Eye (tissue), 1 donor: ENCODE measurements at places on chromosomes 4 and X.

GRCh38 chrX:43716696-43717095 lies 60.6 kb downstream of the MAOA start:
- DNase-seq: no peak

GRCh38 chrX:13387666-13388494 lies 68.0 kb upstream of the ATXN3L start:
- DNase-seq: peak; percentile 61

DNA sequence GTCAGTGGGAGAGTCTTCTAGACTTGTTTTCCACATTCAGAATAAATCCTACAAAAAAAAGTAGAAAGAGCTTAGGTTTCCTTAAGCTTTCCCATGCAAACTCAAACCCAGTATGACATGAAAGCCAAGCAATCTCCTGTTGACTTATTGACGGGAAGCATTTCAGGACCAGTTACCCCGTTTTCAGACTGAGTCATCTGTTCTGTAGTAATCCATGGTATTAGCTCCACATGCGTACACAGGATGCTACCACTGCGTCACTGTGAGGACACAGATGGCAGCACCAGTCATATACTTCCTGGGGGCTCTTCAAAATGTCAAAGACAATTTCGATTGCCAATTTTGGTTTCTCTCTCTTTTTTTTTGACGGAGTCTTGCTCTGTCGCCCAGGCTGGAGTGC lies 224.9 kb upstream of the MAD2L1 start:
- no peak for DNase-seq

DNA sequence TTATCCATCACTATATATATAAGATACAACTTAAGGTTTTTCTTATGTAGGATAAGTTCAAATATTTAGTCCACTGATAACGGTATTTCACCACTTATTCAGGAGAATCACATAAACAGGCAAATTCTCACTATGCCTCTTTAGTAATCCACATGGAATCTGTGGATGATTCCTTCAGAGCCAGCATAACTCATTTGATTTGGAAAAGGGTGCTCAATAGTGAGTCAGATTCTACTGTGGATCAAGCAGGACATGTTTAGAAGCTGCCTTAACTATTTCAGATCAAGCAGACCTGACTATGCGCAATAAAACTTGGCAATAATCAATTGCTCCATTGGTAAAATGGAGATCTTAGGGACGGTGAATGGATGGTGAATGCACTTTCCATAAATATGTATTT lies 184.1 kb downstream of the CBR4 start:
- no peak for DNase-seq

GRCh38 chr4:47287735-47288134 lies 175.8 kb downstream of the COMMD8 start:
- no peak for DNase-seq

- DNase-seq: no peak
These were observed 34.6 kb downstream of the ATXN3L start for GRCh38 chrX:13285229-13285628.

- no peak for DNase-seq
These were observed 208.4 kb upstream of the NPY2R start for GRCh38 chr4:154999950-155000578.

GRCh38 chr4:179285696-179286095 lies 1843.5 kb upstream of the AGA start:
- DNase-seq: no peak

DNA sequence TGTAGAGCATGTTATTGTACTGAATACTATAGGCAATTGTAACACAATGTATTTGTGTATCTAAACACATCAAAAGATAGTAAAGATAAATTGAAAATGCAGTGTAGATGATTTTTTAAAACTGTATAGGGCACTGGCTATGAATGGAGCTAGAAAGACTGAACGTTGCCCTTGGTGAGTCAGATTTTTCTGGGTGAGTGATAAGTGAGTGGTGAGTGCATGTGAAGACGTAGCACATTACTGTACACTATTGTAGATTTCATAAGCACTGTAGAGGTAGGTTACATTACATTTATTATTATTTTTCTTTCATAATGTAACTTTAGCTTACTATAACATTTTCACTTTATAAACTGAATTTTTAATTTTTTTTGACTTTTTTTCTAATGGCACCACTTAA lies 1491.6 kb downstream of the TECRL start:
- no peak for DNase-seq

DNA sequence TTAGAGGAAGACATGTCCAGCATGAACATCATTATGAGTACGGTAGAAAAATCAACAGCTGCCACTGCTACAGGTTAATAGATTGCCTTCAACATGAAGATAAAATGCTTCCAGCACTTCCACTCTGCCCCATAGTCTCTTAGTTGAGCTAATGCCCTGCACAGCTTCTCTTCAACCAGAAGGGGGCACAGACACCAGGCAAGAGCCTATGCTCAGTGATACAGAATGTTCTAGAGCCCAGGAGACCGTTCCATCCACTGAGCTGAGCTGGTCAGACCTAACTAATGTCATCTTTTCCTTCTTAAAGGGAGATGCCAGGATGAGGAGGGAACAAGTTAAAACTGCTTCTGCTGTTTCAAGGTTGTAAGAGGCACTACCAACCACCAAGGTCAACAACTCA lies 42.2 kb downstream of the SMIM10L2A start:
- no peak for DNase-seq

- DNase-seq: peak; percentile 89
These were observed 432.5 kb upstream of the FGF16 start for GRCh38 chrX:77014377-77015372.

- peak; percentile 61 for DNase-seq
These were observed 68.4 kb downstream of the FBXO8 start for GRCh38 chr4:174215057-174215456.

DNA sequence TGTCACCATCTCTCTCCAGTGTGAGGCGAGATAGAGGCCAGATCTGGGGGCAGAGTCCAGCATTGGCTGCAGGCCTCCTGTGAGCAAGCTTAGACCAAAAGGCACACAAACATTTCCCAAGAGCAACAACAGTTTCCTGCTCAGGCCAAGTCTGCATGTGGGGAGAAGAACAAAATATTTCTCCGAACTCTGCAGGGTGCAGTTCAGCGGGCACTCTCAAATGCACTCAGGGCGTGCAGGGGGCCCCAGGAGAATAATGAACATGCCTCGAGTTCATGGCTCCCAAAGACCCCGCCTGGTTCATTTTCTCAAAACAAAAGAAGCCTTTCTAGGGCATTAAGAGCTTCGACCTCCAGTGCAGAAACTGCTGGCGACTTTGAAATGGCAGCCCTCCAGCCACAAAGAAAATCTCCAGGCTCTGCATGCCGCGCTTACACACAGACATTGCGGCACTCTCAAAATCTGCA lies 57.8 kb upstream of the HELT start:
- DNase-seq: peak; percentile 60

DNA sequence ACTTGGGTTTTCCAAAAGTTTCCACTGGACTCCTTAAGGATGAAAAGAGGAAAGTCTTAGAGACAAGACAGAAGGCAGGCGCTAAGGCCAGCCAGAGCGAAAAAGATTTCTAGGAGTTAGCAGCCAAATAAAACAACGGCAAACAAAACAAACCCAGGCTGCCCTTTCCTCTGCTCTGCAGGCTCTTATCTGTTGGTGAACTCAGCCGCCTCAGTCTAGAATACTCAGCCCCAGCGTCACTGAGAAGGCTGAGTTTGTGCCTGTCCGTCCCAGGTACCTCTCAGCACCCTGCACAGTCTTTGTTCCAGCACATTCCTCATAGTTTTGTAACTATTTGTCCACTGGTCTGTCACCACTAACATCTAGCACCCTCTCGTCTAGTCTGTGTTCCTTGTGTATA lies 75.6 kb upstream of the FAM9C start:
- no peak for DNase-seq

- DNase-seq: no peak
These were observed 60.2 kb downstream of the GASK1B start for GRCh38 chr4:158112611-158113010.

- no peak for DNase-seq
These were observed 2351.4 kb downstream of the PCDH7 start for GRCh38 chr4:33071535-33071934.

DNA sequence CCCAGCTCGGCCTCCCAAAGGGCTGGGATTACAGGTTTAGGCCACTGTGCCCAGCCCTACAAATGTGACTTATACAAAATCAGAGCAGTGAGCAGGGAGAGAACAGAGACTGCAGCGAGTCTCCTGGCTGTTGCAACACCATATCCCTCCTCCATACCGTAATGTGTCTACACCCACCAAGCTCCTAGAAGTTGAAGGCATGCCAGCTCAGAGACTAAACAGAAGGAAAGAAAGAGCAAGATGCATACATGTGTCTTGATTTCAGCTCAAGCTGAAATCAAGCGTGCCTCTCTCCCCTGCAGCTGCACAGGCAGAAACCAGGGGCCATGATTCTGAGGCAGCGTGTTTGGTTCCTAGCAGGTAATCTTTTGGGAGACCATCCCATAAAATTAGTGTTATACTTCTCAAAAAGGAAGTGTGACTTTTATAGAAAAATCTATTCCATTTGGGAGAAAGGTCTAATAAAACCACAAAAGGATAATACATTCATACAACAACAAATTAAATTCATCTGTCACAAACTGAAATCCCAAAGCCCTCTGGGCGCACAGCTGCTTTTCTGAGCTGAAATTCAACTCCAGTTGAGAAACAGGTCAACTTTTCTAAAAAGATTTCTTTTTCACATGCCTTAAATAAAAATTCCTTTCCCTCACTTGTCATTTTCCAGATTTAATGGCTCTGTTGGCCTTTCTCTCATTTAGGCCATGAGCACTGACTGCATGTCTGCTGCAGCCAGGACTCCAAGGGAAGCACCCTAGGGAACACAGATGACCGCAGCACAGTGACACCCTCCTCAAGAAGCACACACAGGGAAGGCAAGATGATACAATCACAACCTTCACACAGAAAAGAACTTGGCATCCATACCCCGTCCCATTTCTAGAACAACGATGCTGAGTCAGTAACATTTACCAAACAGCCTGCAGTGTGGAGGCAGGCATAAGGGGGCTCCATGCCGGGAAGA lies 34.4 kb downstream of the AFAP1 start:
- peak; percentile 78 for DNase-seq
